ENCODE measurements at places on chromosomes 1 and 21.

DNA sequence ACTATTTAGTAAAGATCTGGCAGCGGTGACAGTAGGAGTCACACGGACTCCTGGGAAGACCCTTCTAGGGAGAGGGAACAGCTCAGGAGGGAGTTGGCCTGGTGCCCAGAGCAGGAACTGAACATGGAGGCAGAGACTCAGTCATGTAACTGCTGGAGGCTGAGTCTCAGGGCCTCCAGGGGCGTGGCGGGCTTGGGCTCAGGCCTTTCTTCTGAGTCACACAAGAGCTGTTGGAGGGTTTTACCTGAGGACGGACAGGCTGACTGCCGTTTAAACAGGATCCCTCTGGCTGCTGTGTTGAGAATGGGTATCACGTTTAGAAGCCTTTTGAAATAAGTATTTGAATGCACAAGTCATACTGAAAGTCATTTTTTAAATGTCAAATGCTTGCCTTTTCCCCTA lies 7.2 kb upstream of the ETS2 start:
- no peaks in the 10 kb centered on the region for H3K36me3 ChIP-seq
- H3K27ac ChIP-seq: peak overlapping the region; percentile 46
- DNase-seq: peak; percentile 64
- peaks cover 4% of the 10 kb centered on the region for H3K27me3 ChIP-seq
- H3K4me1 ChIP-seq: peaks cover 12% of the 10 kb centered on the region

GRCh38 chr1:240314845-240315801 lies 223.4 kb downstream of the FMN2 start:
- H3K27ac ChIP-seq: no peak overlapping the region
- H3K36me3 ChIP-seq: no peaks in the 10 kb centered on the region
- H3K4me3 ChIP-seq: no peak overlapping the region

GRCh38 chr1:27572019-27572678 lies 31.8 kb downstream of the AHDC1 start:
- no peak for DNase-seq
- H3K4me3 ChIP-seq: no peak overlapping the region
- H3K4me1 ChIP-seq: peaks cover 29% of the 10 kb centered on the region
- H3K27ac ChIP-seq: no peak overlapping the region
- no peaks in the 10 kb centered on the region for H3K36me3 ChIP-seq

- H3K4me1 ChIP-seq: no peaks in the 10 kb centered on the region
- H3K27me3 ChIP-seq: peaks cover 2% of the 10 kb centered on the region
- no peak overlapping the region for H3K4me3 ChIP-seq
- no peaks in the 10 kb centered on the region for H3K36me3 ChIP-seq
Observed at GRCh38 chr21:39073717-39074116, 109.5 kb downstream of the PSMG1 start.
